Stimulated activated CD4-positive, alpha-beta T cell treated with anti-CD3 and anti-CD28 coated beads, Interleukin-4, amount 100 ng/mL, for 24 hours (primary cell): ENCODE measurements at places on chromosomes 3 and 15.

- DNase-seq: no peak
These were observed 4.8 kb downstream of the MYL3 start for GRCh38 chr3:46858456-46858855.

- no peak for DNase-seq
These were observed 108.5 kb downstream of the ZIC4 start for GRCh38 chr3:147297761-147298350.

GRCh38 chr15:85380812-85381642 lies 624 bp downstream of the AKAP13 start:
- peak; percentile 56 for DNase-seq

- no peak for DNase-seq
These were observed 1015.5 kb downstream of the PLOD2 start for GRCh38 chr3:145145461-145145860.

GRCh38 chr3:197253238-197253947 lies 45.0 kb downstream of the DLG1 start:
- DNase-seq: no peak

DNA sequence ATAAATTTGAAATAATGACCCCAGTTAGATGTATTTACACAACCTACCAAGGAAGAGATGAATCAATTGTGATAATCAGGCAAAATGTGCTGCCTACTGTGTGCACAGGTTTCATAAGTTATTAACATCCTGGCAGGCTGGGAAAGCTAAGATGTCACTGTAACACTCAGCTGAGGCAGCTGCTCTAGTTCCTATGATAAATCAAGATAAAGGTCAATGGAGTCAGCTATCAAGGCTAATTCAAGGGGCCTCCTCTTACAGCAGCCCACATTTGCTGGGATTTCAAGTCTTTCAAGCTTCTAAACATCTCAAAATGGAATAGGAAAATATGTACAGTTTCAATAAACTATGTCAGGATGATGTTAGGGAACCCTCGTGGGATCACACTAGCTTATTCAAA lies 70.7 kb upstream of the PYGO1 start:
- no peak for DNase-seq

DNA sequence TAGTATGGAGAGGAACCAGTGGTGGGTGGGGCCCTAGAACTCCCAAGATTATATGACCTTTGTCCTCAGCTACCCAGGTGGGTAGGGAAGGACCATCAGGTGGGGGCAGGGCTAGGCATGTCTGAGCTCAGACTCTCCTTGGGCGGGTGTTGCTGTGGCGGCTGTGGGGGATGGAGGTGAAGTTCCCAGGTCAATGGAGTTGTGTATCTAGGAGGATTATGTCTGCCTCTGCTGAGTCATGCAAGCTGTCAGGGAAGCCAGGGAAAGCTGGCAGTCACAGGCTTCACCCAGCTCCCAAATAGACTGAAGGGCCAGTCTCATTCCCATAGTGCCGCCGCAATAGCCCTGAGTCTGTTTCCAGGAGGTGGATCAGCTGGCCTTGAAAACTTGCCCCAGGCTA lies 139.7 kb upstream of the CFAP20DC start:
- DNase-seq: no peak

GRCh38 chr3:69542089-69542804 lies 156.4 kb upstream of the FRMD4B start:
- DNase-seq: no peak

DNA sequence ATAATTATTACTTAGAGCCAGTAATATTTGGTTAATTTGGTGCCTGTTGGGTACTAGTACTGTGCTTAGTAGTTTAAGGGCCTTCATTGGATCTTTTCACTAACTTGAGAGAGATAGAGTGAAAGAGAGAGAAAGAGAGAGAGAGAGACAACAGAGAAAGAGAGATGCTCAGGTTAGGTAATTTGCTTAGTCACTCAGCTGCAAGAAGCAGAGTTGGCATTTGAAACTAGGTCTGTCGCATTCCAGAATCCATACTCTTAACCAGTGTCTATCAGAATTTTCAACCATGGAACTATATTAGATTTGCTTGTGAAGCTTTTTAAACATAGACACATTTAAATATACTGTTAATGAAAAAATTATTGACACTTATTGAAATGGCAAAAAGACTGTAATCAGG lies 31.1 kb upstream of the NUDT16 start:
- DNase-seq: no peak

GRCh38 chr3:143418391-143418790 lies 298.8 kb downstream of the CHST2 start:
- no peak for DNase-seq

GRCh38 chr3:43692085-43692855 lies 1.5 kb downstream of the ABHD5 start:
- DNase-seq: no peak

DNA sequence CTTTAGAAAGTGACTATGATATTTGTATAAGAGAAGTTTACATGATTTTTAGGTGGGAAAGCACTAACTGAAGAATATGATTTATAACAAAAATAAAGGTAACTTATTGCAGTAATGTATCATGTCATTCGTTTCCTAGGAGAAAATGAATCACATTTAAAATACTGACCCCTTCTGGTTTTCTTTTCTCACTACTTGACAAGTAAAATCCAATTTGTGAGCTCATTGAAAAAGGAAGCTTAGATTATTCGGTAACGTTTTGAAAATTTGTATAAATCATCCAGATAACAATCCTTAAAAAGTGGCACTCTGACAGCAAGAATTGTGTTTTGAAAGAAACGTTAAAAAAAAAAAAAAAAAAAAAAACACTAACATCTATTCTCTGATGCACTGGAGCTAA lies 39.0 kb downstream of the NSUN3 start:
- no peak for DNase-seq

GRCh38 chr3:53346514-53346913 lies 829 bp downstream of the DCP1A start:
- DNase-seq: no peak

DNA sequence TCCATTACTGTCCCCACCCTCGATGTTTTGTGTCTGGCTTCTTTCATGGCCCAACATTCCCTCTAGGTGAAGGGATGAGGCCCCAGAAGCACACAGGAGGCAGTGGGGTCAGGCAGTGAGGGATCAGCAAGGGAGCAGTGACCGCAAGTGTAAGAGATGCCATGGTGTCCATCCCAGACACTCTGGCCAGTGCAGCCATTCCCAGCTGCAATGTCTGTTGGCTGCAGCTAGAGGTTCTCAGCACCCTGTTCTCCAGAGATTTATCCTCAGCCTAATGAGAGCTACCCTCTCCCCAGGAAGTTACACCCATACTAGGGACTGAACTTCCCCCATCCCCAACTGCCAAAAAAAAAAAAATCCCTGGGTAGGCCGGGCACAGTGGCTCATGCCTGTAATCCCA lies 40.2 kb downstream of the TRANK1 start:
- DNase-seq: no peak

- DNase-seq: no peak
These were observed 34.0 kb downstream of the MINDY4B start for GRCh38 chr3:150871192-150871591.

DNA sequence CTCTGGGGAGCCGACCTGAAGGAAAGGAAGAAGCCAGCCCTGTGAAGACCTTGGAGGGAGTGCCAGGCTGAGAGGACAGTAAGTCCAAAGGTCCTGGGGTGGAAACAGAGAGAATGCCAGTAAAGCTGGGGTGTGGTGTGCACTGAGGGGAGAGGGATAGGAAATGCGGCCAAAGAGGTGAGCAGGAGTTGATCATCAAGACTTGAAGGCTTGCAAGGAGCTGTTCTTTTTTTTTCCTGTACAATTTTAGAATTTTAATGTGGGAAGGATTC lies 73.8 kb downstream of the SYNPR start:
- DNase-seq: no peak

DNA sequence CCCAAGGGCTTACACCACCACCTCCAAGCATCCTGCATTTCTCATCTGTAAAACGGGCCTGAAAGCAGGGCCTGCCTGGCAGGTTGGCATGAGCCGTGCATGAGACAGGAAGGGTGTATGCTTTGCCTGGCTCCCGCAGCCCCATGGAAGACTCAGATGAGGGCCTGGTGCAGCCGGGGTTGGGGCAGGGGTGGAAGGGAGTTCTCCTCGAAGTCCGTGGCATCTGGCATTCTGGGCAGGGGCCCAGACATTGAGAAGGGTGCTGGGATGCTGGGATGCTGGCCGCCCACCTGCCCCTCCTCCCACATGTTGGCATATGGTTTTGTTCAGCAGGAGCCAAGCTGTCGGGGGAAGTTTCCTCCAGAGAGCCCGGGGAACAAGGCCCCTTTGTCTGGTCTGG lies 13.0 kb upstream of the FBLN2 start:
- no peak for DNase-seq

DNA sequence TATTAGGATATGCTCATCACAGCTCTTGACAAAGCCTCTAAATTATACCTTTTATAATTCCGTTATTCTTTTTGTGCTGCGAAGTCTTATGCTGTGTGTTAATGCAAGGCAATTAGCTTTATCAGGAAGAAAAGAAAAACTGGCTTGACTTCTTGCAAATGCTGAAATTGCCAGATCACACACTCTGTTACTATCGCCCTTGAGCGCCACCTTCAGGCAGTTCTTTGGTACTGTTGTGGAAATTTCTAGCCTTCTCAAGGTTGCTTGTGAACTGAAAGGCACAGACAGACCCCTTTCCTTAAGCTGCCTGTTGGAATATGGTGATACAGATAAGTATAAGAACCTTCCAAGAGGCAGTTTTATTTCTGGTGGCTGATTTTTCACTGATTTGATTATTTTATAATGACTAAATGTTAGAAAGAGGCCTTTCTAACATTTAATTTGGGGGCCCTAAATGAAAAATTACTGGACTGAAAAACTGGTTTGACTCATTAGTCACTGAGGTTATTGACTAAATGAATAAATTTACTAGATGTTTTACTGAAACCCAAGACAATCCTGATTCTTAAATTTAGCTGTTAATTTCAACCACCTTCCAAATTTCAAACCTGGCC lies 126.2 kb upstream of the RASGRP1 start:
- peak; percentile 85 for DNase-seq

DNA sequence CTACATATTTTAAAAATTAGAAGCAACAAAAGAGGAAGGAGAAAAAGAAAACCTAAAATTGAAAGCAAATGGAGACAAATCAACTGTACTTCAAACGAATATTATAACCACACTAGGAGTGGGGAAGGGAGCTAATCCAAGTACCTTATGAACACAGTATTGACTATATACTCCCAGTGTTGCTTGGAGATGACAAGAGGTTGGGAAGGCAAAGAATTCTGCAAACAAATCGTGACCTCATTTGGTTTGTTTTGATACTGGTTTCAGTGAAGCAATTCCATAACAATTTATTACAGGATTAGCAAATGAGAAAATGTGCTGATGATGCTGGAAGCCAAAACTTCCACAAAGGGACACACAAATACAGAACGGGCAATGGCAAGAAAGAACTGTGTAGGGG lies 268.1 kb downstream of the ULK4 start:
- DNase-seq: no peak

GRCh38 chr3:42504334-42505127 lies 2.1 kb downstream of the VIPR1 start:
- no peak for DNase-seq

DNA sequence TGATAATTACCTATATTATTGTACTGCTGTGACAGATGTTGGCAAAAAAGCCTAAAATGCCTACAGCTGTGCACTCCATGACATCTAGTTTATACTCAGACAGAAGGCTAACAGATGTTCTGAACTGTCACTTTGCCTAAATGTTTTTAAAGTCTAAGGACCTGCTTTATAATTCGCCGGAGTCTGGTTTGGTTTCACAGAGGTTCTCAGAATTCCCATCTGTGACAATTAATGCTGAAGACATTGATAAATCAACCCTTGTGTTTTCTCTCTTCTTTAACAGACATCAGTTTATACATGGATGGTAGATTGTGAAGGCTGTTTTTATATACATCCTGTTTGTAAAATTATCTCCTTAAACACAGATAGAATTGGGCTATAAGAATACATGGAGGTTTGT lies 19.8 kb upstream of the SOX2 start:
- no peak for DNase-seq

- peak; percentile 37 for DNase-seq
These were observed 63.5 kb upstream of the CLDN18 start for GRCh38 chr3:137946356-137946973.

DNA sequence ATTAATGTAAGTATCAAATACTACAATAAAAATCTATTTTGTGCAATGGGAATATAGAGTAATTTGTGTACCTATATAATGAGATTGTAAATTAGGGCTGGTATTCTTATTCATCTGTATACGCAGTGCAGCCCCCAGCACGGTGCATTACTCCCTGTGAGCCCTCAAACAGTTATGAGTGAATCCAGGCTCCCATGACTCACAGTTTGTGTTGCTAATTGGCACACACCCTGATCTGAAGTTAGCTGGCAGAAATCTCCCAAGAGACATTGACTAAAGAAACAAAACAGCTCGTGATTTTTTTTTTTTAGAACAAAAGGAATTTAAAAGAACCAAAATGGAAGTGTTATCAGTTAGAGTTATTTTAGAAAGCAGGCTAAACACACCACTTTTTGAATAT lies 15.7 kb downstream of the GK5 start:
- DNase-seq: no peak

GRCh38 chr15:47266566-47266965 lies 450.7 kb upstream of the SEMA6D start:
- no peak for DNase-seq

GRCh38 chr3:52534281-52535183 lies 875 bp upstream of the NT5DC2 start:
- no peak for DNase-seq

- DNase-seq: no peak
These were observed 55.6 kb upstream of the CGNL1 start for GRCh38 chr15:57320631-57321220.

DNA sequence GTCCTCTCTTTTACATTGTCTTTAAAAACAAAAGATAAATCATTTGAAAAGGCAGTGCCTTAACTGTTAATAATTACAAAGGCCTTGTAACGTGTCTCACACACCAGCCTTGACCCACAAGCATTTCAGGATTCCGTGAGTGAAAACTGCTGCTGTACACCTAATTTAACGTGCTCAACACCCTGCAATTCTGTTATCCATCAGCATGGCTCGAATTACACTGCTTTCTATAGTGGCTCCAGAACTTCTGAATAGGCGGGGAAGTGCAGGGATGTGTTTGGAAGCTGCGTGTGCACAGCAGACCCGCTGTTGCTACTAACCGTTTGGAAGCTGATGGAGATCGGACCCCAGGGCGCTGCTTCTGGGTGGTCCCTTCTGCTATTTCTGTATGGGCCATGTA lies 9.9 kb upstream of the ETFA start:
- DNase-seq: no peak

DNA sequence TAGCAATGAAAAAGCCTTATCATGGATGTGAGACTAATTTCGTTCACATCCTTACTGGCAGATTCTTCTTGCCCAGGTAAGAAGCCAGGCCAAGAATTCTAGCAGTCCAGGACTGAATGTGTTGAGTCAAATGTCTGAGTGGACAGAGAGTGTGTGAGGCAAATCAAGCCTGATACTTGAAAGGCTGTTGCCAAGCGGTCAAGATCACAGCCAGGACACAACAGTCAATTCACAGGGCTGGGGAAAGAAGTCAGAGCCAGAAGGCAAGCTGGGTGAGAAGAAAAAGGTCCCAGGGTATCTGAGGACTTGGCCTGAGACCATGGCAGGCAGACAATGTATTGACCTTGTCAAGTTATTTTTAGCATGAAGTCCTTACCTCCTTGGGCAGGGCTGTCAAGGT lies 301.3 kb downstream of the ZNF385D start:
- DNase-seq: no peak

- DNase-seq: no peak
These were observed 666.0 kb upstream of the NR2F2 start for GRCh38 chr15:95664450-95664849.
